Fibroblast of gingiva (primary cell): ENCODE measurements at places on chromosomes 2 and 18.

GRCh38 chr2:67904966-67905365 is 157.8 kb downstream of the C1D start:
- no peak for DNase-seq

- peak; percentile 4 for DNase-seq
Measured at GRCh38 chr2:151197184-151198108, 64.2 kb downstream of the RBM43 start.

GRCh38 chr2:19876751-19877150 is 25.0 kb downstream of the TTC32 start:
- no peak for DNase-seq

DNA sequence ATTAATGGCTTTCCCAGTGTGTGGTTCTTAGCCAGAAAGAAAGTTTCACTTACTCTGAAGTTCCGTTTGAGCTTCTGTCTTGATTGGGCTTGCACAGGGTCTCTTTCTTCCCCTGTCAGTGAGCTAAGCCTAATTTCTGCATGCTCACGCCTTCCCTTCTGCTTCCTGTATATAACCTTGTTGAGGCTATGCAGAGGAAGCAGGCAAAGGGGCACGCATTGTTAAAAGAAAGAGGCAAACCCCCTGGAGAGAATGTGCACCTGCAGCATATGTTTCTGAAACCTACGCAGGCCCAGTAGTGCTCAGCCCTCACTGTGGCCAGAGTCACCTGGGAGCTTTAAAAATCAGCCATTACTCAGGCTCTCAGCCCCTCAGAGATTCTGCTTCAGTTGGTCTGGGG is 14.5 kb upstream of the PLA2R1 start:
- DNase-seq = no peak

GRCh38 chr2:19845323-19845920 is 56.4 kb downstream of the TTC32 start:
- DNase-seq = no peak

GRCh38 chr2:202104286-202104870 is 31.3 kb downstream of the KIAA2012 start:
- DNase-seq = peak; percentile 59

- no peak for DNase-seq
Measured at GRCh38 chr2:27074738-27075565, 3.5 kb upstream of the EMILIN1 start.

GRCh38 chr2:220574038-220574437 is 946.6 kb downstream of the SLC4A3 start:
- no peak for DNase-seq

DNA sequence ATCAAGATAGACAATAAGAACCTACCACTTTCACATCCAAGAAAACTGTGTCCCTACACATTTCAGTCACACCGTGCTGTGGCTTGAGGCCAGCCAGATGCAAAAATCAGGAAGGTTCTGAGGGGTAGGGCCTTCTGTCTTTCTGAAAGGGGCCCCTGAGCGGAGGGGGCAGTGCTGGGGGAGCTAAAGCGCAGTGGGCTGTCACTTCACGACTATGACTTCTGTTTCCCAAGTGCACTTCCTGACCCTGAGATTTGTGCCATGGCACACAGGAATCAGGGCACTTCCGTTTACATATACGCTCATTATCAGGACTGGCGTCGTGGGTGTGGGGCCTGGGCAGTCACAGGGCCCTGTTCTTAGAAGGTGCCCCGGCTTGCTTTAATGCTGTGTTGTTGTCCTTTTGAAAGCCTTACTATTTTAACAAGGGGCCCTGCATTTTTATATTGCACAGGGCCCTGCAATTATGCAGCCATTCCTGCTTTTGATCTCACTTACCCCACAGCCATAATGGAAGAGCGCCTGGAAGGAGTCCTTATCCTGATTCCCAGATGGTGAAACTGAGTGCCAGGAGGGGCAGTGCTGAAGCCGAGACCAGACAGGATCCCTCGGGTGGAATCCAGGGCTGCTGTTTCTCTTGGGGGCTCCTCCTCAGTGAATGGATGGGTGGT is 620 bp downstream of the NGEF start:
- DNase-seq = no peak

DNA sequence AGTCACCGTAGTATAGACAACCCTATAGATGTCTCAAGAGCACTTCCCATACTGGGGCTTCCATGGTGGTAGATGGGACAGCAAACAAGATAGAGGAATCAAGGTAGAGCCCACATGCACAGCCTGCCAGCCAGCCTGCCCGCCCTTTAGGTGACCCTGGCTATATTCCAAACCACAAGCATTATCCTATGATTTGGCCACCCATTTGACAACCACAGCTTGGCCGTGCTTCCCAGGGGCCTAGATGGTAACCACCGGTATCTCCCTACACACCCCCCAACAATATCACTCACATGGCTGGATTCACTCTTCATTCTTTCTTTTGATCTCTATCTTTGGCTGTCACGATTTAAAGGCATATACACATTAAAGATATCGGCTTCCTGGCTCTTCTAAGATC is 85.3 kb downstream of the CDK15 start:
- DNase-seq = no peak

- DNase-seq = peak; percentile 13
Measured at GRCh38 chr18:56258178-56258577, 380.2 kb downstream of the TXNL1 start.

DNA sequence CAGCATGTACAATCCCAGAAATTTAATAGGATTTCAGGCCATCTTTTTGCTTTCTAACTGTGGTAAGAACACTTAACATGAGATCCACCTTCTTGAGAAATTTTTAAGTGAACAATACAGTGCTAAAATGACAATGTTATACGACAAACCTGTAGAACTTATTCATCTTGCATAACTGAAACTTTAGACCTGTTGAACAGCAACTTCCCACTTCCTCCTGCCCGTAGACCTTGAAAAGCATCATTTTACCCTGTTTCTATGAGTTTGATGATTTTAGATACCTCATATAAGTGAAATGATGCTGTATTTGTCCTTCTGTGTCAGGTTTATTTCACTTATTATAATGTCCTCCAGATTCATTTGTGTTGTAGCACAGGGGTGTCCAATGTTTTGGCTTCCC is 128.2 kb downstream of the CD226 start:
- no peak for DNase-seq

DNA sequence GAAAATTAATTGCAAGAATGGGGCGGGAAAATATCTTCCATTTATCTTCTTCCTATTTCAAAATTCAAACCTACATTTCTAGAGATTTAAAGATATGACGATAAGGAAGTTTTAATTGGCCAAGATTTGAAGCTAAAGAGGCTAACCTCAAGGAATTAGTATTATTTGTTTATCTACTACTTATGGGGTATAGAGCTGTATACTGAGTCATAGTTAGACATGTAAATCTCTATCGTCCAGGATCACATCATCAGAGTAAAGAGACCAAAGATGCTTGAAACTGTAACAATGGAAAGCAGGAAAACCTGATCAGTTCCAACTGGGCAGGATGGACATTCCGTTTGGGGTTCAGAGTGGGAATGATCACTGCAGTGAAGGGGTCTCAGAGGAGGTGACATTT is 95.2 kb upstream of the KLF7 start:
- DNase-seq = no peak

DNA sequence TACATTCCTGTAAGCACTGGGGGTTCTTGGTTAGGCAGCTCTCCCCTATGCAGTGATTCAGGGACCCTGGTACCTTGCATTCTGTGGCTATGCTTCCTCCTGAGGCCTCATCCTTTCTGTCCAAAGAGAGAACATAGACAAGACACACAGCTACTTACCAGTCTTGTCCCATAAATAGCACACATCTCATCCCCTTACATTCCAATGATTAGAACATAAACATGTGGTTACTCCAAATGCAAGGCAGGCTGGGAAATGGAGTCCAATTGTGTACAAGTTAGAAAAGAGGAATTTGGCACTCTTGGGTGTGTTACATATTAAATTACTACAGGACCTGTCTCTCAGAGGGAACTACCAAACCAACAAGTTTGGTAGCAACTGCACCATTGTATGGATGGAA is 171.3 kb downstream of the ARHGAP15 start:
- DNase-seq = peak; percentile 13

- no peak for DNase-seq
Measured at GRCh38 chr2:38100328-38100727, 24.4 kb upstream of the CYP1B1 start.

DNA sequence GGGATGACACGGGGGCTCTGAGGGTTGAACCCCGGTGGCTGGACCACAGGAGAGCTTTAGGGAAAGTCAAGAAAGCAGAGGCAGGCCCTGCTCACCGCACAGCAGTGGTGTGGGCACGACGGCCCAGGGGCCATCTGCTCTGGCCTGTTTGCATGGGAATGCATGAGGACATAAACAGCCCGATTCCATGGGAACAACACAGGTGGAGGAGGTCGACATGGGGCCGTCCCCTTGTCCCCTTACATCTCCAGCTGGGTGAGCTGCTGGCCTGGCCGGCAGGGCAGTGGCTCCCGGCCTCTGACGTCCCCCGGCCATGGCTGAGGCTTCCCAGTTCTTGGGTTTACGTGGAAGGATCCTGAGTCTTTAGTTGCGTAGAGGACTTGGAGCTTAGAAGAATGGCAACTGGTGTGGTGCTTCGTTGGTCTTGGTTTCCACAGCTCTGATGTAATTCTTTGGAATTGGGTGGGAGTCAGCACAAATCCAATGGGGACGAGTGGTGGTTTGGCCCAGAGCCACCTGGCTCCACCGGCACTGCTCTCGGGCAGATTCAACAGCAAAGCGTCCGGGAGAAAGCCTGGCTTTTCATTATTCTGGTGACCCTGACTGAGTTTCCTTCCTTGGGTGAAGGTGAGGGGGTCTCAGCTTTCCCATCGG is 98.3 kb upstream of the HDAC4 start:
- no peak for DNase-seq

DNA sequence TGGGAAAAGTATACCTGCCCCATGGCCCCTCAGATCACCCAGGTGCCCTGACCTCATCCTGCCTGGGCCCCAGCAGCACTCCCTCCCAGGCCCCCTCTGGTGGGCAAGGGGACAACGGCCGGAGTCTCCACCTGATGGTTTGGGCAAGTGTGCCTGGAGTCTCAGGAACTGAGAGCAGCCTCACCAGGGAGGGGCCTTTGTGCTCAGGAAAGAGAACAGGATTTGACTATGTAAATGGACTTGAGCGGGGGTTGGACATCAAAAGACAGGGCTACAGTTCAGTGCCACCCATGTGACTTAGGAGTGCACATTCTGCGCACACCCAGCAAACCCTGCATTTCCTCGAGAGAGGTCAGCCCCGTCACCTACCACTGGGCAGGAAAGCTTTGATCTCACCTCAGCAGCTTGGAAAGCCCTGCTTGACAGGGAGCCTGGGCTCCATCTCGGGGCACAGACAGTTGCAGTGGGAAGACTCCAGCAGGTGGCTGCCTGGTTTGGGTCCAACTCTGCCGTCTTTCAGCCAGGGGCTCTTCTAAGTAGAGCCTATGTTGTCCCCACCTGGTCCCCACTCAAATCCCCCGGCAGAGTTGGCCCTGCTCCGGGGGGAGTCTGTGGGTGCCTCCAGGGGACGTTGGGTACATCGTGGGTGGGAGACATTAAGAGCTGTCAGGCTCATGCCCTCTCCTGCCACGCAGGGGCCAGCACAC is 3.3 kb downstream of the INPP5D start:
- no peak for DNase-seq

DNA sequence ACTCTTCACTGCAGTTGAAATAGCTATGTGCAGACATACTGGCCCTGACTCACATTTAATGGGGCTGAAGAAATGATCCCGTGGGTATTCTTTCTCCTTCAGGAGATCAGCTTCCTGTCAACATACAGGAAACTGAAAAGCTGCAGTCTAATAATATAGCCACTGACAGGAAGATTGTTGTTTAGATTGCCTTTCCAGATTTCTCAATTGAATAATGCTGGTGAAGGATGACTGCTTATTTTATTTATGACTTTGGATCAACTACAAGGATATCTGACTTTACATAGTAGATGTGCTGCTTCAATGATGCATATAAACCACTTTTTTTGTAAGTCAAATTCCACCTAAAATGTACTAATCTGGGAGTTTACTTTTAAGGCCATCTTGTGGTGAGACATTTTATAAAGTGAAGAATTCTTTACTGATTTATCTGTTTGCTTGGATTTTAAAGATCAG is 93.4 kb upstream of the MAP4K3 start:
- peak; percentile 90 for DNase-seq

GRCh38 chr18:5582849-5583681 is 39.3 kb upstream of the EPB41L3 start:
- no peak for DNase-seq

GRCh38 chr2:218257390-218257981 is 3.3 kb upstream of the GPBAR1 start:
- DNase-seq = no peak

DNA sequence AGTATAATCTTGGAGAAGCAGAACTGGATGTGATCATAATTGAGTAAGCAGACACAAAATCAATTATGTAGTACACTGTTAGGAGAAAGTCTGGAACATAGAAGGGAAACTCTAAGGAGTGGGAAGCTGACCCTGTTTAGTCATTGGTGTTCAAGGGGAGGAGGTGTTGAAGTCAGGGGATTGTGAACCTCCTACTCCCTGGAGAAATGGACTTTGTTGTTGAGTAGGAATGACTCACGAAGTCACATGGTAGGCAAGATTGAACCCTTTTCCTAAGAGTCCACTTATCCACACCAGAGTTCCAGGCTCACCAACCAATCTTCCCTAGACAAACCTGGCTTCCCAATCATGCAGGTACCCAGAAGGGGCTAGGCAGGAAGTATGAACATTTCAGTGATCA is 81.0 kb upstream of the BCL11A start:
- DNase-seq = no peak

GRCh38 chr18:7601936-7602335 is 34.8 kb downstream of the PTPRM start:
- no peak for DNase-seq

GRCh38 chr2:1884933-1885580 is 140.7 kb upstream of the PXDN start:
- DNase-seq = no peak

- DNase-seq = no peak
Measured at GRCh38 chr2:207612714-207613113, 12.5 kb downstream of the METTL21A start.

DNA sequence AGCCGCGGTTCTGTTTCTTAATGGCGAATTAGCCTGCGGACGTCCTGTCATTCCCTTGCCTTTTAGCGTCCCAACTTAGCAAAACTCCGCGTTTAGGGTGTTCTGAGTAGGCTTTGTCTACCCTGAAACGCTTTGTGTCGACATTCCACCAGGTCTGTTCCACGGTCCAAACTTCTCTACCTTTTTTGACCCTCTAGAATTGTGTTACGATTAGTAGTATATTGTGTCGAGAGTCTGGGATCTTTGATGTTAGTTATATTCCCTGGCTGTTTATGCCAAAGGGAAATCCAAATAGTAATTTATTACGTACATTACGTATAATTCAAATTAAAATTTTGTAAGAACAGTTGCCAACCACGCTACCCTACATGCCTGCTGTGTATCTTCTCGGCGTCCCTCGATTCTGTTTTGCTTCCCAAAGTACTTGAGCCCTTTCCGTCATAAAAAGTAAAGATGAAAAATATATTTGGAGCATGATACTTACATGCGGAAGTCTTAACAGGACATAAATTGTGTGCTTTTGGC is 495 bp upstream of the TTC32 start:
- no peak for DNase-seq

GRCh38 chr2:187232749-187233148 is 215.3 kb downstream of the CALCRL start:
- no peak for DNase-seq
